ENCODE measurements at places on chromosomes 12 and 14. TPM values are rescaled to one million over a fixed set of nuclear protein-coding genes. Genes with fewer than 3 reads are reported as not detected.

The FLVCR2 gene
- 6.3 TPM for total RNA-seq

The SPTB gene
- 1.7 TPM for total RNA-seq

The CLMN gene
- 31.5 TPM for total RNA-seq

The TMEM132D gene
- total RNA-seq = 0.46 TPM

The MBIP gene
- total RNA-seq = 29.2 TPM

The GDF11 gene
- total RNA-seq = 42.8 TPM

The TMEM63C gene
- total RNA-seq = 1.6 TPM

The CLEC2A gene
- total RNA-seq = not detected

The COPZ1 gene
- 165 TPM for total RNA-seq

The TMEM132C gene
- 0.31 TPM for total RNA-seq

The TAS2R8 gene
- total RNA-seq = 0.24 TPM

The SLC25A21 gene
- 3.1 TPM for total RNA-seq

The KCNJ8 gene
- total RNA-seq = 2.2 TPM

The PLXNC1 gene
- 25.4 TPM for total RNA-seq

The PGF gene
- total RNA-seq = 3.5 TPM

The TEX22 gene
- total RNA-seq = 3.5 TPM

The GLT1D1 gene
- 5.7 TPM for total RNA-seq

The LRP1-AS gene
- total RNA-seq = not detected

The ARHGAP9 gene
- total RNA-seq = 2.8 TPM

The WDR89 gene
- 18.6 TPM for total RNA-seq

The CDH24 gene
- total RNA-seq = 23.7 TPM

The SERPINA12 gene
- not detected for total RNA-seq

The GNB3 gene
- 7.0 TPM for total RNA-seq

The BAZ1A gene
- total RNA-seq = 41.2 TPM

The B4GALNT1 gene
- total RNA-seq = 1.1 TPM

The KLRC2 gene
- not detected for total RNA-seq

The PAWR gene
- 92.3 TPM for total RNA-seq

The KLHL28 gene
- 19.5 TPM for total RNA-seq

The LIN7A gene
- 8.2 TPM for total RNA-seq

The ALDH1L2 gene
- total RNA-seq = 1.5 TPM

The C12orf54 gene
- not detected for total RNA-seq

The CRIP2 gene
- total RNA-seq = 17.0 TPM

The MIPOL1 gene
- 25.6 TPM for total RNA-seq

The RSRC2 gene
- total RNA-seq = 131 TPM

The CFAP251 gene
- total RNA-seq = 8.9 TPM

The ADGRD1 gene
- total RNA-seq = 6.6 TPM
